ENCODE measurements at places on chromosomes 11 and 22.
A peak's percentile ranks its signal among the peaks of the same experiment; 100 is the strongest.

- DNase-seq = no peak
These were observed 55.6 kb upstream of the SPTBN2 start for GRCh38 chr11:66784575-66784974.

- DNase-seq = no peak
These were observed 20.3 kb upstream of the PARVG start for GRCh38 chr22:44160421-44160820.

DNA sequence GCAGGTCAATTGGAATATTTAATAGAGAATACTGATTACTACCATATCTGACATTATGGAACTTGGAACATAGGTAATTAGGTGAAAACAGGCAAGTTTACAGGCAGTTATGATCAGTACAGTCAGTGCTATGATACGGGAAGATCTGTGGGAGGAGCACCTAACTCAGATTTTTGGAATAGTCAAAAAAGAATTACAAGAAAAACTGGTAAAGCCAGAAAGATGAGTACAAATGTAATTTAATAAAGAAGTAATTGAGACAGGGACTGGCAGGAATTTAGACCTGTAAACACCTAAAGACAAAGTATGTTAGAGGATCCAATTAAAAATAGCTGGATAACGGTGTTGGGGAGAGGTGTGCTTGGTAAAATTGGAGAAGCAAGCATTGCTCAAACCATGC lies 206.5 kb upstream of the ANO5 start:
- no peak for DNase-seq

GRCh38 chr11:10378362-10378761 lies 73.5 kb downstream of the ADM start:
- DNase-seq = no peak

GRCh38 chr22:22576244-22576988 lies 17.4 kb upstream of the PRAME start:
- peak; percentile 18 for DNase-seq

DNA sequence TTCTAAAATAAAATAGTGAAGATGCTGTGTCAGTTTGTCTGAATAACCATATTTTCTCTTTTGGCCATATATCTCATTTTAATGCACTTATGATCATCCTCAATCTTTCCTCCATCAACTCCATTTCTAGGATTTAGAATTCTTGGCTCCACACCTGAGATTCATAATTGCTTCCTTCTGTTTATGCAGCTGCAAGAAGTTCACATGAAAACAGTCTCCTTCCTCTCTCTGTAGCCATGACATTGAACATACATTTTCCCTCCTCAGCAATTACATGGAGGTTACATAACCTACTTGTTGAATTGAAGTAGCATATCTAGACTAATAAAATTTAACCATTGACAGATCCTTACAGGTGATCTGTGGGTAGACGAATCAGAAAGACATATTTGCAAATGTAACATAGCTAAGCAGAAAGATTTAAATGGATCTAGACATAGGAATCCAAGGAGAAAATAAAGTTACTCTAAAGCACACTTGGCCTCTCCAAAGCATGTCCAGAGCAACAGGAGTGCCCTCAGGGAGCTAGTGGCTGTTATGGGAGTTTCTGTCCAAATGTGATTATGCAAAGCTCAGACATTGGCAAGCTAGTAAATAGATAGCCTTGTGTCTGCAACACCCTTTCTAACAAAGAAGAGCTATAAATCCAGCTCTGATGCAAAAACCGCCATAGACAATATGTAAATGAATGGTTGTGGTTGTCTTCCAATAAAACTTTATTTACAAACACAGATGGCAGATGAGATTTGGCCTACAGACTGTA lies 119.9 kb upstream of the MPPED2 start:
- DNase-seq = no peak
